Vagina (tissue), 2 donors: ENCODE measurements at places on chromosomes 3 and 15.

GRCh38 chr3:98968347-98968746, 66.9 kb upstream of the DCBLD2 start:
- no peak for DNase-seq

- no peak for DNase-seq
Measured at GRCh38 chr3:43211681-43212080, 74.7 kb upstream of the SNRK start.

- DNase-seq = no peak
Measured at GRCh38 chr15:69098771-69099170, 61.7 kb upstream of the GLCE start.

DNA sequence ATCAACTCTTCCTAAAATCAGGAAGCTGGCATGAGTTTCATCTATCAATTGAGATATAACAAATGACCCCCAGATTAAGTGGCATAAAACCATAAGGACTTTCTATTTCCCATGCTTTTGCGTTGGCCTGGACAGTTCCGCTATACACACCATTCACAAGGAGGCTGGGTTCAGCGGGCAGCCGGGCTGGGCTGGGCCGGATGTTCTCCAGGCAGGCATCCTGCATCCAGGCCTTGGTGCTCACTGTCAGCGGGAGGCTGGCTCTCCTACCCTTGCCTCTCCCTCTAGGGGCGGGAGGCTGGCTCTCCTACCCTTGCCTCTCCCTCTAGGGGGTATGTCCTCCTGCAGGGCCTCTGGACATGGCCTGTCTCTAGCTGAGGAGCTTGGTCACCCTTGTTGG, 266.0 kb upstream of the ARRDC4 start:
- no peak for DNase-seq

- no peak for DNase-seq
Measured at GRCh38 chr3:57281715-57282114, 10.8 kb downstream of the ASB14 start.

DNA sequence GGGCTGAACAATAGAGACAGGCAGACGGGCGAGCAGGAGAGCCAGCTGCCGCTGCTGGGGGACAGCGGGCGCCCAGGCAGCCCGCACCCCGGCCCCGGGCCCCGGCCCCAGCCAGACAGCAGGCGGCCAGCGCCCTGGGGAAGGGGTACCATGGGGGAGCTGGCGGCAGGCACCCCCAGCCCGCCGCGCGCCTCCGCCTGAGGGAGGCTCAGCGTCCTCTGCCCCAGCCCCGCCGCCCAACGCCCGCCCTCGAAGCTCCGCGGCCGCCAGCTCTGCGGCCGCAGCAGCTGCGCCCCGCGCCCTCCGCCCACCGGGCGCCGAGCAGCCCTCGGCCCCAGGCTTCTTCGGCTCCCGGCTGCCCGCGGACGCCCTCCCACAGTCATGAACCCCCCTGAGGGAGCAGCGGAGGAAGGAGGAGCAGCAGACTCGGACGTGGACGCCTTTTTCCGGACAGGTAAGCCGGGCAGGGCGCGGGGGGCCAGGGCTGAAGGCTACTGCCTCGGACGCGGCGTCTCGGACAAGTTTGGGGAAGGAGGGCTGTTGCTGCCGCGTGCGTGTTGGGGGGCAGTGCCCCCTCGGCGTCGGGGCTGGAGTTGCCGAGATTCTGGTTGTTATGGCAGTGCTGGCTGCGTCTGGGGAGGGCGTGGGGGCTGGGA, 41.6 kb upstream of the ROPN1 start:
- DNase-seq = no peak

DNA sequence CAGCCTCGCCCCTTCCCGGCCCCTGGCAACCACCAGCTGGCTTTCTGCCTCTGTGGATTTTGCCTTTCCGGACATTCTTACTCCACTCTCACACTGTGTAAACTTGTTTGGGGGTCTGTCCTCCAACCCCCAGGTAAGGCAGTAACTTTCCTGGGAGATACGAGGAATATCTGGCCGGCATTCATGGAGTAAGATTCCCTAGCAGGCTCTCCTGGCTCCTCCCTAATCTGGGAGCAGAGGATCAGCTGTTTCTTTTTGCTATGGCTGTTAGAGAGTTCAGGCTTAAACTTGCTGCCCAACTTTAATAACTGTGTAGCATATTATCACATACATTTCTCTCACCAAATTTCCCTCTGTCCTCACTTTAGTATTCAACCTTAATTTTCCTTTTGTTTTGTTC, 64.3 kb downstream of the IGF2BP2 start:
- no peak for DNase-seq

DNA sequence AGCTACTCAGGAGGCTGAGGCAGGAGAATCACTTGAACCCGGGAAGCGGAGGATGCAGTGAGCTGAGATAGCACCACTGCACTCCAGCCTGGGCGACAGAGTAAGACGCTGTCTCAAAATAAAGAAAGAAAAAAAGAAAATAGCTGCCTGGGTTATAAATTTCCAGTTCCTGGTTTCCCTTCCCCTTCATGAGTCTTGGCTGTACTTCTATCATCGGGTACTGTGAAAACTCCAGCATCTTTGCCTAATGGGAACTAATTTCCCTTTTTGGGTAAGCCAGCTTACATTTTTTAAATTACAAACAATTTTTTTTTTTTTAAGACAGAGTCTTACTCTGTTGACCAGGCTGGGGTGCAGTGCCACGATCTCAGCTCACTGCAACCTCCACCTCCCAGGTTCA, 15.0 kb downstream of the DENND4A start:
- DNase-seq = no peak

DNA sequence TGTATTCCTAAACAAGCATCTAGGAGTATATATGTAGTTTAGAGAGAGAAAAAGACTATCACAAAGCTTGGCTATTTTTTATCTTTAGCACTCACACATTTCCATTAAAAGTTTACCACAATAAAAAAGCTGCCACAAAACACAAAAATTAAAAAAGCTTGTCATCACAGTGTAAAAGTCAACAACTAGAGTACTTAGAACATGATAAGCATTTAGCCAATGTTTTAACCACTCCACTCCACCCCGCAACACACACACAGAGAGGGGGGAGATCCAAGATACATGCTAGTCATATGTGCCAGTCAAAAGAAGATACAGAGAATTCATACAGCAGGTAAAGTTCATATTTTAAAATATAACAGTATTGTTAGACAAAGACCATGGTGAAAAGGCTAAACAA, 79.7 kb downstream of the STAG1 start:
- no peak for DNase-seq

DNA sequence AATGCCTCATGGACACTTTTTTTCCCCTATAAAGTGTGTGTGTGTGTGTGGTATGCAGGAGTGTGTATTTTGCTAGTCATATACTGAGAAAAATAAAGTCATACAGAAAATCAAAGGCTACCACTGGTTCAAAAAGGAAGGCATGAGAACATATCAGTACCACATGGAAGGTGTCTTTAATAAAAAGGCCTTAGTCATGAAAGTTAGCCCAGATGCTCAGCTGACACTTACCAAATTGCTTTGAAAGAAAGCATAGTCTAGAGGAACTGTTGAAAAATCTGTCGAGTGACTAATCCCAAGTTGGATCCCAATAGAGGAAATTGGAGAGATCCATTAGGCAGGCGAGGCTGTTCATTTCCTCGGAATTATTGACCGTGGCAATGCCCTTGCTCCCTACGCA, 432.9 kb upstream of the CFAP20DC start:
- DNase-seq = no peak

- DNase-seq = no peak
Measured at GRCh38 chr15:91209726-91210125, 109.7 kb downstream of the SV2B start.

- DNase-seq = peak; percentile 37
Measured at GRCh38 chr15:99502182-99502581, 63.6 kb upstream of the MEF2A start.

DNA sequence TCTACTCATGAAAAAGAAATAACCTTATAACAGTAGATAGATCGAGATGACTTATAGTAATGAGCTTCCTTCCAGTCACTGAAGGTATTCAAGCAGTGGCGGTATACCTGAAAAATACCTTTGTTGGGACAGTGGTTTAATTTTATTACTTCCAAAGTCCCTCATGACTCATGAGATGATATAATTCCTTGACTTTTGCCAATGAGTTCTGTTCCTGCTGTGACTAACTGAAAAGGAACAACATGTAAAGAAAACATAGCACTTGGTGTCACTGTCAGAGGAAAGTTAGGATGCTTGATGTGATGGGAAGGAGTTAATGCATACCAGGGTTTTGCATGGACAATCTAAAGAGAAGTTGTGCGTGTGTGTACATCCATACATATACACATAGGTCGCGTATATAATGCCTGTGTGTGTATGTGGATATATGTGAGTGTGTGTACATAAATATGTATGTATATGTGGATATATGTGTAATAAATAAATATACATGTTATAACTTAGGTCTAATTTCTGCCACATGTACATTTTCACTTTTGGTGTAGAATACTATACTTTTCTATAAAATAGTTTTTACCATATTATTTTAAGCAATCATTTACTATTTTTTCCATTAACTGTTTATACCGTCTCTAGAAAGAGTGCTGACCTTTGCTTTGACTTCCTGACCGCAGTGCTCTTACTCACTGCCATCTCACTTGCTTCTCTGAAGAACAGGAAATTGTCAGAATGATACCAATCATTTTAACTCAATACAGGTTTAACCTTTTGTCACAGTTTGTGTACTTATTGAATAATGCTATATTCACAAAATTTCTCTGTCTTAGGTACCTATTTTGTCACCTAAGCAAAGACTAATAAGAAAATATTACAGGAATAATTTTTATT, 12.6 kb upstream of the PAK2 start:
- DNase-seq = no peak

DNA sequence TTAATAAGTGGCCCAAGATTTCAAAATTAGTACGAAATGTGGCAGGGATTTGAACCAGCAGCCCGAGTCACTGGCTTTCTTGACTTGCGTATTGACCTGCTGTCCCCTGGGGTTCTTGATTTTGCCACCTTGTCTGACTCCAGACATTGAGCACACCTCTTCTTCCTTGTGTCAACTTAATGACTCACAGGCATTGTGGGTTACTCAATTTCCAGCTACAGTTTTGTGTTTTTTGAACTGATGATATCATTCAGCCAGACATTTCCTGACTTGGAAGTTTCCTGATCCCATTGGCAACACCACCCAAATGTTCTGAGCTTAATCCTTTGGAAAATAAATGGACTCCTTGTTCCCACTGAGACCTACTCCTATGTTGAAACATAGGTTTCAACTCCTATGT, 64.2 kb downstream of the MOBP start:
- no peak for DNase-seq

DNA sequence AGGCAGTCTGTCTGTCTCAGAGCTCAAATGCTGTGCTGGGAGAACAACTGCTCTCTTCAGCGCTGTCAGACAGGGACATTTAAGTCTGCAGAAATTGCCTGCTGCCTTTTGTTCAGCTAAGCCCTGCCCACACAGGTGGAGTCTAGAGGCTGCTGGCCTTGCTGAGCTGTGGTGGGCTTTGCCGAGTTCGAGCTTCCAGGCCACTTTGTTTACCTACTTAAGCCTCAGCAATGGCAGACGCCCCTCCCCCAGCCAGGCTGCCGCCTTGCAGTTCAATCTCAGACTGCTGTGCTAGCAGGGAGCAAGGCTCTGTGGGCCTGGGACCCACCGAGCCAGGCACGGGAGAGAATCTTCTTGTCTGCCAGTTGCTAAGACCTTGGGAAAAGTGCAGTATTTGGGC, 25.0 kb upstream of the RPP14 start:
- no peak for DNase-seq

DNA sequence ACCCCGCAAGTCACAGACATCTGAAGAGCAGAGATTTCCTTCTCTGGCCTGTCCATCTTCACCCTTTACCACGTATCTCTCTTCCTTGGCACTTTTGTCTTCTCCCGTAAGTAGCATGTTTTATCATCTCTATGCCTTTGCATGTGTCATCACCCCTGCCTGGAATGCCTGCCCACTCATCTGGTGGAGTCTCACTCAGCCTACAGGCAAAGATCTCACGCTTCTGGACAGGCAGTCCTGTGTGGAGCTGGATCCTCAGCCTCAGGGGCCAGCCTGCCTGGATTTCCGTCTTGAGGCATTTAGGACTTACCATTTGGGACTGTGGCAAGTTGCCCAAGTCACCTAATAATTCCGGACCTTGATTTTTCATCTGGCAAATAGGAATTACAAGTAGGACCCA, 114.3 kb upstream of the CACNA2D3 start:
- no peak for DNase-seq

GRCh38 chr3:25587094-25587493, 77.6 kb downstream of the TOP2B start:
- DNase-seq = no peak

GRCh38 chr3:127753338-127753737, 69.0 kb downstream of the MGLL start:
- DNase-seq = no peak

DNA sequence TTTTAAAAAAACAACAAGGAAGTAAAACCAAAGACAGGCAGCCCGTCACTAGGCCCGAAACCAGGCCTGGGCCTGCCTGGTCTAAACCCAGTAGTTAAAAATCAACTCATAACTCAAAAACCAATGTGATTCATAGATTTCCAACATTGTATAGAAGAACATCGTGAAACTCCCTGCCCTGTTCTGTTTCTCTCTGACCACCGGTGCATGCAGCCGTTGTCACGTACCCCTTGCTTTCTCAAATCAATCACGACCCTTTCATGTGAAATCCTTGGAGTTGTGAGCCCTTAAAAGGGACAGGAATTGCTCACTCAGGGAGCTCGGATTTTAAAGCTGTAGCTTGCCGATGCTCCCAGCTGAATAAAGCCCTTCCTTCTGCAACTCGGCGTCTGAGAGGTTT, 89.5 kb downstream of the DCLK3 start:
- DNase-seq = no peak

- no peak for DNase-seq
Measured at GRCh38 chr3:13627681-13628080, 78.8 kb downstream of the FBLN2 start.

DNA sequence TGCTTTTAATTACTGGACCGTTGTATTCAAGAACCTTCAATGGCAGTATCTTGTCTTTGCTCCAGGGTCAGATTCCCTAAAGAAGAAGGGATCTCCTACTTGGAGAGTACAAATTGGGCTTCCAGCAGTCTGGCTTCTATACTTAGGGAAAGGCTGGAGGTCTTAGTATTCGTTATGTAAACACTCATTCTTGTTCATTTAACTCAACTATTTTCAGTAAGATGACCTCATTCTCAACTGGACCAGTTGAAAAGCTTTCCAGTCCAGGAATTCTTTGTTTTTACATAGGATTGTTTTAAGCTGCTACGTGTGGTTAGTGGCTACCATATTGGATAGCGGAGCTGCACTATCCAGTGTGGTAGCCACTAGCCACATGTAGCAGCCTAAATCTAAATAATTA, 4.6 kb downstream of the SENP5 start:
- no peak for DNase-seq
